Stimulated activated CD4-positive, alpha-beta T cell treated with anti-CD3 and anti-CD28 coated beads, Interleukin-2, amount 100 ng/mL, for 24 hours (primary cell): ENCODE measurements at places on chromosomes 7 and 10.

GRCh38 chr10:48507933-48508790 is 96.7 kb downstream of the ARHGAP22 start:
- no peak for DNase-seq

- DNase-seq: no peak
These were observed 18.2 kb downstream of the TSPAN33 start for GRCh38 chr7:129162732-129163131.

DNA sequence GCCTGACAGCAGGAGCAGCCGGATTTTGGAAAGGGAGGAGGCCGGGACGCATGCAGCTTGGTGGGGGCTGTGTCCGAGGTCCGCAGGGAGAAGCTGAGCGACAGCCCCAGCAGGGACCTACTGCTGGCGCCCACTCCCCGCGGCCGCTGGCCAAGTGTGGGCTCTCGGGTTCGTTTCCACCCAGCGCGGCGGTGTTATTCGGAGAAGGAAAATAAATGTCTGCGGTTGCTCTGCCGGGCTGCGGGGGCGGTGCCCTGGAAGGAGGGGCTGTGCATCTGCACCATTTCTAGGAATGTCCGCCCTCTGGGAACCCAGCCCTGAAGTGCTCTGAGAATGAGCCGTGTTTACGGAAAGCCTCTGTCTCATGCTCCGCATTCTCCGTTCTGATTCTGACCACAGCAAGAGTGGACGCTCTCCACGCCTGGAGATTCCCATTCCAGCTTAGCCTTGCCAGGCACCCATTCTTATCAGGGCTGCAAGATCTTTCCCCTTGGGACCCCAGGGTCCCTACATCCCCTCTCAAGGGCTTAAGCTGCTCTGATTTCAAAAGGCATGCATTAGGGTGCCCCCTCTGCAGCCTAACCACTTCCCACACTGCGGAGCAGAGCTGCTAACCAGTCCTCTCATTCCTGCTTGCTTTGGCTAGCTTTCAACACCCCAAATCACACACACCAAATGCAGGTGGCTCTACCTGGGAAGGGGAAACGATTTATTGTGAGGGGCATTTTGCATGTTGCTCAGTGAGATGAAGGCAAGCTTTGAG is 256.6 kb upstream of the GLI3 start:
- DNase-seq: peak; percentile 10

- DNase-seq: no peak
These were observed 215.7 kb downstream of the BAMBI start for GRCh38 chr10:28892818-28893547.

DNA sequence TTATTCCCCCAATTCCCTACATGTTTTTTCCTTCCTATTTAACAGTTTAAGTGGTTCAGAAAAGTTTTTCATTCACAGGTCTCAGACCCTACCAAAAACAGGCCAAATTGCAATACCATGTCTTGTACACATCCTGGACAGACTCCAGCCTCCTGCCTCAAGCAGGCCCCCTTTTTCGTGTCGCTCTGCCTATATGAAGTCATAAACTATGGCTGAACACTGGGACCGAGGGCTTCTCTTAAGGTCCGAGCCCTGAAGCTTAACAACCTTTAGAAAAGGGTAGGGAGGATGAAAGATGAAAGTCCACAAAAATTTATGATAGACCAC is 1.4 kb downstream of the FBXW4 start:
- DNase-seq: no peak

DNA sequence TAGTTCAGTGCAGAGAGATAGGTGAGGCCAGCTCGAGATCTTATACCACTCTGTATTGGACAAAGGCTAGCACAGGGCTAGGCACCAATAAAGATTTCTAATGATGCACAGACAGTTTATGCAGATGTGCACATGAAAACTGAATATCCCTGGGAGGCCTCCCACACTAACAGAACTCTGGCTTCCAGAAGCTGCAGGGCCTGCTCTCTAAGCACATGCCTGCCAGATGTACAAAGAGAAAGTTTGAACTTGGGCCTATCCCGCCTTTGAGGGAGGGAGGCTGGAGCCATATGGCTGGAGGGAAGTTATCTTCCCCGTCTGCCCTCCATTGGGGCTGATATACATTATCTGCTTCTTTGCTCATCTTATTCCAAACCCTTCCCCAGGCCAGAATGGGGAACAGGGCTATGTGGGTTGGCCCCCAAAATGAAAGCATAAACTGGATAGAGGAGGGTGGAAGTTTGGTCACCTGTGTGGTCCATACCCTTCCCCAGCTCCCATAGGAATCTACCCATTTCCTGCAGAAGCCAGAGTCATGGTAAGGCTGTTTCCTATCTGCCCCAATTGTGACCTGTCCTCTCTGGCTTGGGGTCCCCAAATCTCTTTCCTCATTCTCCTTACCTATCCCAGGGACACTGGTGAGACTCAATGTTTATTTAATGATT is 3.8 kb downstream of the KAZALD1 start:
- no peak for DNase-seq

DNA sequence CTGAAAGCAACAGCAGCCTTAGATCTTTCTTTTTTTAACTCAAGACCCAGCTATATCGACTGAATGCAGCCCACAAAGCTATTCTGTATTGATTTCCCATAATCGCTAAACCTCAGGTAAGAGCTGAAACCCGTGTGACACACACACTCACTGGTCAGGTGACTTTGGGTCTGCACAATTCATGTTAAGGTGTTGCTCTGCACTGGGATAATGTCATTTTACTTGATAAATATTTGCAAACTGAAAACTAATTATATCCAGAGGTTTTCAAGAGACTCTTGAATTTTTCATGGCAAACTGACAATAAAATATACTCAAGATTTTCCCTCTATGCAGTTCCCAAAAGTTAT is 33.1 kb downstream of the SCRN1 start:
- no peak for DNase-seq

DNA sequence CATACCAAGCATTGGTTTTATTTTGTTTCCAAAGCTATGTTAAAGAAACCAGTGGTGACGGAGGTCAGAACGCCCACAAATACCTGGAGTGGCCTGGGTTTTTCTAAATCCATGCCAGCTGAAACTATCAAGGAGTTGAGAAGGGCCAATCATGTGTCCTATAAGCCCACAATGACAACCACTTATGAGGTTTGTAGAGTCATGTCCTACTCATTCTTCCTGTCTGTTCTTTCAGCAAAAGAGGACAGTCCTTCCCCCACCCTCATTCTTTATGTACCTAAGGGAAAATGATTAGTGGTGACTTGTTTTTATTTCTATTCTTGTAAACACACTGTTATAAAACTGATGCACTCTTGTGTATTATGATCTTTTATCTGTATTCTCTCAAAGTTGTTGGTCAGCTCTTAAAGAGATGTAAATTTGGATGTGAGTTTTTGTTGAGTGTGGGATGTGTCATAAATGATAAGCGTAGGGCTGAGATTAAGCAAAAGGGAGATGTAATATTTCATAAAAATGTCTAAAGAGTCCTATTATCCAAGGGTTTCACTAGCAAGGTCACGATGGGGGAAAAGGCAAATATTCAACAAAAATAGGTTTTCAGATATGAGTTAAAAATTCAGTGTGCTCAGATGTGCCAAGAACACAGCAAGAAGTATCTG is 294.4 kb downstream of the BICC1 start:
- no peak for DNase-seq

DNA sequence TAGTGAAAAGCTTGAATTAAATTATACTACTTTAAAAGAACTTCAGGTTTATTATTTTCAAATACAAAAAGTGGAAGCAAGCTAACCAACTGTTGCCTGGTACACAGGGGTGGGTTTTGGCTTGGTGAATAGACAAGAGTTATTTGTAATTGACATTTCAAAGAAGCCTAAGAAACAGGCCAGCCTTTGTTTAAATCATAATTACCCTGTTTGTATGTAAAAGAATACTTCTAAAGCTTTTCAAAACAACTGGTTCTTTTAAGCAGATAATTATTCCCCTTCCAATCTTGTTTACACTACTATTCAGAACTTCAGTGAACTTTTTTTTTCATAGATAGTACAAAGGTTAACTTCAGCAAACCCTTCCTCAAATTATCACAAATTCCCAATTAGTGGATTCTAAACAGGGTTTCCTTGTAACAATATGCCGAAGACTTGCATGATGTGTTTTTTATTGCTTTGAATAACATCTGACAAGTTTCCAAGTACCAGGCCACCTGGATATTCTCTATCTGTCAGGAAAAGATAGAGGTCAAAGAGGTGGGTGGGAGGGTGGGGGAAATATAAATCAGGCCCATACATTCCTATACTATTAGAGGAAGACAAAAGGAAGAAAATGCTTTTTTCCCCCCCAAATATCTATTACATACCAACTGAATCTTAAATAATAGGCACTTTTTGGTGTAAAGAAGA is 20.4 kb downstream of the SSMEM1 start:
- no peak for DNase-seq

- no peak for DNase-seq
These were observed 9.3 kb upstream of the NRBF2 start for GRCh38 chr10:63123727-63124362.

- DNase-seq: no peak
These were observed 40.9 kb upstream of the ATRNL1 start for GRCh38 chr10:115052226-115052625.

DNA sequence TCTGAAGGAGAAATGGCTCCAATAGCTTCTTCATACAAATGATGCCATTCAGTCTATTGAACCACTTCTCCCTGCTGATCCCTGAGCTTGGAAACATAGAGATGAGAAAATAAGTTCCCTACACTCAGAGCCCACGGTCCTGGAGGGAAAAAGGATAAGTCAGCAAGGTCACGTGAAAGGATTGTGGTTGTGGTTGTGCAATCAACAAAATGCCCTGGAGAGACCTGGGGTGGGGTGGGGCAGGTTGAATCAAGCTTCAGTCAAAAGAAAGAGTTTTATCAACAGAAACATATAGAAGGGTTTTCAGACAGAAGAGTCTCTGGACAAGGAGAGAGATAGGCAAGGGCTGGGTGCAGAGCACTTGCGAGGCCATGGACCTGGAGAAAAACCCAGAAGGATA is 30.1 kb downstream of the C10orf90 start:
- no peak for DNase-seq

GRCh38 chr10:16648366-16648765 is 126.7 kb upstream of the C1QL3 start:
- DNase-seq: no peak

DNA sequence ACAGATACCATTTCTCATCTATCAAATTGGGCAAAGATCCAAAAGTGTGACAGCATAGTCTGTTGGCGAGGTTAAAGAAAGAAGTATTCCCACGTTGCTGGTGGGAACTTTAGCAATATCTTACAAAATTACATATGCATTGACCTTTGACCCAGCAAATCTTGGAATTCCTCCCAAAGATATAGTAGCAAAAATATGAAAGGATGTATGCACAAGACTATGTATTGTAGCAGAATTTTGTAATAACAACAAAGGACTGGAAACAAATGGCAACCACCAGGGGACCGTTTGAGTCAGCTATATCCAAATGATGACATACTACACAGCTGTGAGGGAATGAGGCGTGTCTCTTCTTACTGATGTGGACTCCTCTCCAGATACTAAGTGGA is 50.2 kb downstream of the KCNH2 start:
- no peak for DNase-seq
